NCI-H524 (cell line): ENCODE measurements at places on chromosomes 1 and 21.

- peak; percentile 71 for DNase-seq
Measured at GRCh38 chr1:41666981-41667631, 182.6 kb upstream of the EDN2 start.

- DNase-seq = no peak
Measured at GRCh38 chr1:175637911-175638310, 105.5 kb downstream of the TNR start.

DNA sequence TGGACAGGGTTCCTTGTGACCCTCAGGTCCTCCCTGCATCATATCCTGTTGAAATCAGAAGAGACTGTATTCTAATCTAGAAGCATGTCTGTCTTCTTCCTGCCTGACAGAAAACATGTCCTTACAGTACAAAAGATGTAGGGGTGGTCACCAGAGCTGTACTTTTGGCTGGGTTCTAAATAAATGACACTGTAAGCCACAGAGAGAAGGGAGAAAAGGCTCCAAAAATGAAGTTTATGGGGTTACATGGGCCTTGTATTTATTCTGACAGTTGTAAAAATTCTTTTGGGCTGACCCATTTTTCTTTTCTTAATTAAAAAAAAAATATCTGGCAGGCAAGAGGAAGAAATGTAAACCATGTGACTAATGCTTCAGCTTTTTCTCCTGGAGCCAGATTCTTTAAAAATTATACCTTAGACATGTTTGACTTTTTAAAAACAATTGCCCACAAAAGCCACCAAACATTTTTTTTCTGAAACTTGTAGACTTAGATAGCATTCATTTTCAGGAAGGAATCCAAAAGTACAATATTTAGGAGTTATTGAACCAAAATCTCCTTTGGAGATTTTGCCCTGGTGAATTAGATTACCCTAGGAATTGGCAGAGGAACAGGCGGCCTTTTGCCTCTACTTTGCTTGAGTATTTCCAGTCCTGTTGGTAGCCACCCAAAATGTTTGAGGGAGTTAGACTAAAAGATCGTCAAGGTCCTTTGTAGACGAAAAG, 17.1 kb downstream of the RGL1 start:
- no peak for DNase-seq

DNA sequence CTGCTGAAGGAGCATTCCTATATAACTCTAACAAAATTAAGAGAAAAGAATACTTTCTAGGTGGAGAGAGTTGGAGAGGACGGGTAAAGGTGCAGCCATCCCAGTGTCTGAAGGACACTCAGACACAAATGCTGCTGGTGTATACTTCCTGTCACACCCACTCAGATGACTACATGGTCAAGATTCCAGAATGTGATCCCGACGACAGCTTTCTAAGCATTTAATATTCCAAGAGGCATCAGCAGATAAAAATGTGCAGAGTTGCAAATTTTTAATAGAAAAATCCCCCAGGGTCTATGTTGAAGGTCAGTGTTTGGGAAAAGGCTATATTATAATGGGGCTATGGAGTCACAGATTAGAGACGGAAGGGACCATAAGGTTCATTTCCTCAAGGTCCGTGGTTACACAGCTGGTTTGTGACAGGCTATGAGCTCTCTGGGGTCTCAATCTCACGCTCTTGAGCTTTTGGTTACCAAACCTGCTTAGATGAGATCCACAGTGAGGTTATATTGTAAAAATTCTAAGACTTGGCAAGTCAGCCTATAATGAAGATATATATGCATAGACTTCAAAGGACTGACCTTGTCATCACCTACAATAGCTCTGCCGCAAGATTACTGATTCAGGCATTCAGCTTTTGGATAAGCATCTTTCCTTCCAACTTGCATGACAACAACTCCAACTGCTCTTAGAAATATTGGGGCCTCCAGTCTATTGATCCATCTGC, 35.1 kb downstream of the ZNF281 start:
- DNase-seq = no peak
